Activated naive CD8-positive, alpha-beta T cell treated with anti-CD3 and anti-CD28 coated beads for 36 hours (primary cell): ENCODE measurements at places on chromosomes 1 and 21.

GRCh38 chr1:64135462-64136223 lies 67.8 kb upstream of the UBE2U start:
- no peak for DNase-seq

DNA sequence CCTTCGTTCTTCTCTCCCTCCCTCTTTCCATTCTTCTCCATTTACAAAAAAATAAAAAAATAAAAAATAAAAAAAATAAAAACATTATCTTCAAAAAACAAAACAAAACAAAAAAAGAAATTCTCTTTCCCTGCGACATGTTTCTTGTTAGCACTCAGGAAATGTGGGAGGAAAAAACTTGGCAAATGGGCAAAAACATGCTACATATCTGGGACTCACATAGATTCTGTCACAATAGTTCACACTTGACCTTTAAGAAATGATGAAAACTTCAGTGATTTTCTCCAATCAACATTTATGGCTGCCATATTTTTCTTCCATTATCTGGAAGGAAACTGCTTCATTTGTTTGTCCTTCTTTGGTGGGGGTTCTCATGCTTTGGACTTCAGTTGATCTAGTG lies 109.3 kb downstream of the PRKAB2 start:
- no peak for DNase-seq

- DNase-seq, result no peak
Observed at GRCh38 chr1:66336641-66336990, 197.3 kb upstream of the SGIP1 start.

GRCh38 chr1:116921301-116921885 lies 11.7 kb downstream of the PTGFRN start:
- DNase-seq, result no peak

DNA sequence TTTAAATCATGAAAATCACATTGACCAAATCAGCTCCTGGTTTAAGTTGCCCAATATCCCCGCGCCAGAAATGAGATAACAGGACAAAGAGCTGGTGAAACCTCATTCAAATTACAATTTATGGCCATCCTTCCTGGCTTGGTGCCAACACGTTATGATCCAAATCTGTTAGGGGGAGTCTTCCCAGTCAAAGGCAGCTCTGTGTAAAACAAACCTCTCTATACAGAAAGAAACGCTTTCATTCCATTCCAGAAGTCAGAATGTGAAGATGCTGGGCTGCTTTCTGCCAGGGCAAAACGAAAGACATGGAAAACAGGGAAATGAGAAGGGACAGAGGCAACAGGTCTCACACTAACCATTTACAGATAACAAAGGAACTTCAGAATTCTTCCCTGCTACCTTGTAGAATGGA lies 53.5 kb upstream of the TIAM1 start:
- no peak for DNase-seq

DNA sequence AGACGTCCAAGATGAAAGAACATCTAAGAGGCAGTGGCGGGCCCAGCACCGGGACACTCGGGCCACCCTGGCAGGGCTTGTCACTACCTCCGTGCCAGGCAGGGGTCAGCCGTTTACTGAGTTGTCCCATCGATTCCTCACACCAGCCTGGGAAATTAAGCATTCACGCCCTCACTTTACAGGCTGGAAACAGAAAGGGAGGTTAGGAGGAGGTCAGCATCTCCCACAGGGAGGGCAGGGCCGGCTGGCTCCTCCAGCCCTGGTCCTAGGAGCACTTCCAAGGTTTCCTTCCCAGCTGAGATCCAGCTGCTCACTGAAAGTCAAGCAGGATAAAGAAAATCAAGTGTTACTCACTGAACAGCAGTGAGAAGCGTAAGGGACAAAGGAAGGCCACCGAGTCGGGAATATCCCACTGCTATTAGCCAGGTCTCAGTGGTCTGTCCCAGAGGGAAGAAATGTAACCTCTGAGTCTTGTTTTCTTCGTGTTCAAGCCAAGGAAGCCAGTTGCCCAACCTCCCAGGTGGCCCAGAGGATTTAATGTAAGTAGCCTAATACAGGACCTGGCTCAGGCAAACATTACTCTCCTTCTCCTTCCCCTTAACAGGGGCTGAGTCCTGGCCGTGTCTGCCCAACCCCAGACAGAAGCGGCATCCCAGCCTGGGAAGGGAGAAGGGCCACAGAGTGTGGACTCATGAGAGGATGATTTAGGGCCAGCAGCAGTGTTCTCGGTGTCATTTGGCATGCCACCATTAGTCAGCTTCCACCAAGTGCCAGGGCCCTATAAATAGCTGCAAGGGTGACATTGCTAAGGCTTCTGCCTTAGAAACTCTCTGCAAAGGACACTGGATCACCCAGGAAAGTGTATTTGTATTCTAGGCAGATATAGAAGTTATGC lies 203.1 kb upstream of the GALNT2 start:
- no peak for DNase-seq

DNA sequence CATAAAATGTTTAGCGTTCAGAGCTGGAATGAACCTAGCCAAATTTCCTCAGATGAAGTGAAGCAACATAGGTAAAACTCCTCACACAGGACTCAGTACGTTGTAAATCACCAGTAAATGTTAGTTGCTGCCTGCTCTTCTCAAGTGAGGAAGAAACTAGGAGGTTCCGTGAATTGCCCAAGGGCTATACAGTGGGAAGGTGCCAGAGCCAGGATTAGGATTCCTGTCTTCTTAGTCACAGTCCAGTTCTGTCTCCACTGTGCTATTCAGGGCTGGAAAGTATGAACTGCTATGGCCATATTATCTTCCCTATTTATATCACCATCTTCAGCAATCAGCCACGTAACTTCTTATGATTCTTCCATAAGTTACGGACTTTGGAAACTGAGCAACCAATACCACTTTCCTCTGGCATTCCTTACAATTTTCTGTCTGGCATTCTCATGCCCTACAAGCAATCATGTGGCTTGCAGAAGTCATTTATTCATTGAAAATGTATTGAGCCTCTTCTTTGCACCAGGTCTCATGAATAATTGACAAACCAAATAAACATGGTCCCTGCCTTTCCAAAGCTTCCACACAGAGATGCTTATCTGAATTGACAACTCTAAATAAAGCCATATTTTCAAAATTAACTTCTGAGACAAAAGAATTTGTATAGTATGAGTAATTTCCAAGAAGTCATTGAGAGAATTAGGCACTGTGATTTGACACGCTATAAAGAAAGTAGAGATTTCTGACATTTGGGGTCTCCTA lies 271.6 kb upstream of the SGIP1 start:
- no peak for DNase-seq

DNA sequence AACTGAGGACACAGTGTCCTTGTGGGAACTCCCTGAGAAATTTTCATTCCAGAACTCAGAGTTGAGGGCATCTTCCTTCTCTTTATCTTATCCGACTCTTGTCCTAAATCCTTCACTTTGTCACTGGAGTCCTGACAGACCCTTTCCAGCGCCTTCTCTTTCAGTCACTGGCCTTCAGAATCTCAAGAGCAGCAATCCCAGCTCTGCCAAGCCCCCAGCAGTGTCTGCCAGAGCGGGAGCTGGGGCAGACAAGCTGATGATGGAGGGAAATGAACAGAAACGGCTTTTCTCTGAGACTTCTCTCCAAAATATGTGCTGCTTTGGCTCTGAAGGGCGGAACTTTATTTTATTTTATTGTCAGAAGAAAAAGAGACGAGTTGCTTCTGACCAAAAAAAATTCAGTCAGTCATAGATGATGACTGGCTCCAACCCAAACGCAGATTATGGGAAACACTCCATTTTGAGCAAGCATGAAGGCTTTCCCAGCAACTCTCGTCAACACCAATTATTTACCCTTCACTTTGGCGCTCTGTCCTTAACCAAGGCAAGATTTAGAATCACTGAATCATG lies 32.2 kb downstream of the MIS18A start:
- DNase-seq, result no peak

- DNase-seq, result no peak
Observed at GRCh38 chr1:98824736-98825135, 163.2 kb downstream of the SNX7 start.

DNA sequence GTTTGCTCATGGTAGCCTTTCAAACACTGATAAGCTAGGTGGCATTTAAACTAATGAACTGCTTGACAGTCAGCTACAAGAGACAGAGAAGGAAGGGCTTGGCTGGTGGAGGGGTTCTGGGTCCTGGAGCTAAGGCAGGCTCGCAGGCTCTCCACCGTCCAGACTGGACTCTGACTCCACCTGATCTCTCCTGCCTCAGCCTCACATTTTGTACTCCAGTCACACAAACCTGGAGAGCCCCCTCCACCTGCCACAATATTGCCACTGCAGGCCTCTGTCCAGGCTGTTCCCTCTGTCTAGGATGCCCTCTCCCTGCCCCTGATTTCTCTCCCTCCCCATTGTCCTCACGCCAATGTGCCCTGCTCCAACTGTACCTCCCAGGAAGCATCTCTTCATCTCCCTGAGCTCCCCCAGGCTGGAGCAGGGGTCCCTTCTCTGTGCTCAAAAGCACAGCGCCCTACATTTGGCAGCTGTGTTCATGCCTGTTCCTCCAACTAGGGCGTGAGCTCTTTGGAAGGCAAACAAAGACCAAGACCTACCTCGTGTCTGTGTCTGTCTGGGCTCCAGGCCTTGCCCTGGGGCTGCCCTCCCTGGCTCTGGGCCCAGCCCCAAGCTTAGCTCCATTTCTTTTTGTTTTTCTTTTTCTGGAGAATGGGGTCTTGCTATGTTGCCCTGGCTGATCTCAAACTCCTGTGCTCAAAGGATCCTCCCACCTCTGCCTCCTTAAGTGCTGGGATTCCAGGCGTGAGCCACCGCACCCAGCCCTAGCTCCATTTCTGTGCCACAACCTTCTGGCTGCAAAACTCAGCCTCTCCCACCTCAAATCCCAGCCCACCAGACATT lies 2.9 kb downstream of the TIE1 start:
- DNase-seq, result no peak

DNA sequence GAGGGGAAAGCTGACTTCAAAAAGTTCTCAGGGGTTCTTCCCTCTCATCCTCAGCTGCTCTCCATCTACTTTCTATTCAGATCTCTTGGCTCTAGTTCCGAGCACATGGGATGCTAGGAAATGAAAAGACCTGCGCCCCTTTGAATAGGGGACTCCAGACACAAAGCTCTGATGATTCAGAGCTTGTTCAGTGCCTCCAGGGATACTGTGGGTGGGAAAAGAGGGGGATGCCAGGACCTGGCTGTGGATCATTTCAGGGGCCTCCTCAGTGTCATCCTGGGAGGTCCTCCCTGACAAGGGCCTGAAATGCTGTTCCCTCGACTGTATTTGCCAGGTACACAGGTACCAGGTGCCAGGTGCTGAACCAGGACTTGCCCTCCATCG lies 943 bp upstream of the KIAA0040 start:
- DNase-seq, result no peak

DNA sequence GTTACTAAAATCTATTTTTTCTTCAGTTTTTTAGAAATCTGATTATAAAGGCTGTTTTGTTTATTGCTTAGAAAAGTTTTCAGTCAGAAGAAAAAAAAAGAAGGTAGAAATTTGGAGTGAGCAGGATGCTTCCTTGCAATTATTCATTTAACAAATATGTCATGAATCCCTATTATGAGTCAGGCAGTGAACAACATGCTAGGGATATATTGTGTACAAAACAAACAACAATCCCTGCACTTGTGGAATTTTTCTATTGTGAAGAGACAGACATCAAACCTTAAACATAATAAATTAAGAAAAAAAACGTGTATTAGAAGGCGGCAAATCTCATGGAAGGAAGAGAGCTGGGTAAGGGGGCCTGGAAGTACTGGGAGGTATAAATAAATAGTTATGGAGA lies 664.1 kb upstream of the CAMK1G start:
- DNase-seq, result no peak
